Chondrocyte (in vitro differentiated cells): ENCODE measurements at places on chromosomes 1 and 21.
A peak's percentile ranks its signal among the peaks of the same experiment; 100 is the strongest.

DNA sequence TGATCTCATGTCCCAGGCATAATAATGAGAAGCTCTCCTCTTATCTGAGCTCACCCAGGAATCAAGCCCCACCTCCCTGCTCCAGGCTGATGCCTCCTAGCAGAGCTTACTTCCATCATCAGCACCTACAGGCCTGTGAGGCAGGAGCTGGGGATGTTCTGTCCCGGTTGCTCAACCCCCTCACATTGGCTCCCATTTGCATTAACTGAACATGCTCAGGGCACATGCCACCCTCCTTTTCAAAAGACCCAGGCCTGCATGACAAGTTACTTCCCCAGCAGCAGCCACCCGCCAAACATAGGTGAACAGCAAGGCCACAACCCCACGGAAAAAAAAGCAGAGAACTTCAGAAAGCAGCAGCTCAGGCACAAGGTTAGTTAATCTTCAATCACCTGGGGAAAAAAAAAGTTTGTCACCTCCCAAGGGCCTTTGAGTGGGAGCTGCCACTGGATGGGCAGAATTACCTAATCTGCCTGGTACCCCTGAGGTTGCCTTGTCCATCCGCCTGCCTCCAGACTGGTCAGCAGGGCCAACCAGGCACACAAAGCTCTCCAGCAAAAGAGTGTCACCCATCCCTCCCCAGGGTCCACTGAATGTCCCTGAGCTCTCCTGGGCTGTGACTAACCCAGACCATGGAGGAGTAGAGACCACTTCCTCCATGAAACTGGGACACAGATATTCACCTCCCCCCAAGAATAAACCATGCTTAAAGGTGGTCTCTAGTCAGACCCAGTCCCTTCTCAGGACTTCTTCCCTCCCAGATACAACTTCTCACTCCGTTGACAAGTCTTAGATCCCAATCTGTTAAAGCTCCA is 4.4 kb downstream of the KCNN3 start:
- no peak for DNase-seq

DNA sequence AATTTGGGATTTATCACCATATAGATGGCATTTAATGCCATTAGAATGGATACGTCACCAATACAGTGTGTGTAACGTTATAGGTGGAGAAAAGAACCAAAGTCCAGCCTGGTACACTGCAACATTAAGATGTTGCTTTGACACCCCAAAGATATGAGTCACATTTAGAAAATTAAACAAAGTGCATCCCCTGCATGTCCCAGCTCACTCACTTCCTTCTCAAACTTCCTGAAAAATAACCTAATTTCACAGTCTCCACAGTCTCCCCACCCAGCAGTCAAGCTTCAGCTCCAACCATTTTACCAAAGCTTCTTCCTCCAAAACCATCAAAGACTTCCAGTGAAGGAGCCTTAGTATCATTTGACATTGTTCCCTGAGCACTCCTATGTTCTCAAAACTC is 111.9 kb downstream of the OMA1 start:
- no peak for DNase-seq

- no peak for DNase-seq
Measured at GRCh38 chr1:113714606-113715269, 44.5 kb downstream of the PHTF1 start.

DNA sequence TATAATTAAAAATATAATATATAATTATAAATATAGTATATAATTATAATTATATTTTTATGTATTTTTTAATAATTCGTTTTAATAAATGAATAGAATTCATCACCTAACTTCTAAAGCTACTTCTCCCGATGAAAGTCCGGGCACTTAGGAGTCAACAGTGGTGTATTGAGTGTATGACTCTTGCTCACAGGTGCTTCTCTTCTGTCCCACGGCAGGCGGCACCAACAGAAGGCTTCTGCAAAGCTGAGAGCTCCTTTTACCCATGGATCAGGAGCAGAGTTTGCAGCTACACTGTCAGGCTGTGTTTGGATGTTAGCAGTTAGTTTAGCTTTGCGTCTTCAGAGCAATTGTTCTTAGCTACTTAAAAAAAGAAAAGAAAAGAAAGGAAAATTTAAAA is 122.4 kb downstream of the LIPI start:
- DNase-seq: no peak

DNA sequence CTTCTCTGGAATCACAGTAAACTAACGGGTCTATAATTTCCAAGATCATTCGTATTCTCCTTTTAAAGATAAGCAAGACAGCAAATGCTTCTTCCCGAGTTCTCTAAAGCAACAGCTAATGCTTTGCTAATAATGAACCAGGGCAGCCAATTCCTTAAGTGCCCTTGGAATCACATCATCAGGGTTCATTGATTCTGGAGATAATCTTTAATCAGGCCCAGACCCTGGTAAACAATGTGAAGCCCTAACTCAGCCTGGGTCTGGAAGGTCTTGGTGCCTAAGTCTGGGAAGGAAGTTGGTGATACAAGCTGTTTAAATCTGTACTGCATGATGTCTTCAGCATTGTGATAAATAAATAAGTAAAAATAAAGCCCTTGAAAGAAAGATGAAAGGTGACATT is 18.4 kb downstream of the ERI3 start:
- DNase-seq: no peak

DNA sequence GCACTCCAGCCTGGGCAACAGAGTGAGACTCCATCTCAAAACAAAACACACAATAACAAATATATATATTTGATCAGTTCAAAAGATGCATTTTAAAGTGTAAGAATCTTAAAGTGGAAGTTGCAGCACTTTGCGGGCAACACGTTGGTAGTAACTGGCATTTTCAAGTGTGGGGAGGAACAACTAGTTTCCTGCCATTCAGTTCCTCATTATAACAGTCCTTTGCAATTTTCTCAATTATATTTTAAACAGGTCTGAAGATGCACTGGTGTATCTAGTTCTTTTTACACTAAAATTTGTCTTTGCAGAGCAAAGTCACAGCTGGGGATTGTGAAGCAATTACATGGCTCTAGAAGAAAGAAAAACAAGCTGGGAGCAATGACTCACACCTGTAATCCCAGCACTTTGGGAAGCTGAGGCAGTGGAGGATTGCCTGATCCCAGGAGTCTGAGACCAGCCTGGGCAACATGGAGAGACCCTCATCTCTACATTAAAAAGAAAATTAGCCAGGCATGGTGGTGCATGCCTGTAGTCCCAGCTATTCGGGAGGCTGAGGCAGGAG is 25.3 kb downstream of the RRAGC start:
- DNase-seq: no peak

DNA sequence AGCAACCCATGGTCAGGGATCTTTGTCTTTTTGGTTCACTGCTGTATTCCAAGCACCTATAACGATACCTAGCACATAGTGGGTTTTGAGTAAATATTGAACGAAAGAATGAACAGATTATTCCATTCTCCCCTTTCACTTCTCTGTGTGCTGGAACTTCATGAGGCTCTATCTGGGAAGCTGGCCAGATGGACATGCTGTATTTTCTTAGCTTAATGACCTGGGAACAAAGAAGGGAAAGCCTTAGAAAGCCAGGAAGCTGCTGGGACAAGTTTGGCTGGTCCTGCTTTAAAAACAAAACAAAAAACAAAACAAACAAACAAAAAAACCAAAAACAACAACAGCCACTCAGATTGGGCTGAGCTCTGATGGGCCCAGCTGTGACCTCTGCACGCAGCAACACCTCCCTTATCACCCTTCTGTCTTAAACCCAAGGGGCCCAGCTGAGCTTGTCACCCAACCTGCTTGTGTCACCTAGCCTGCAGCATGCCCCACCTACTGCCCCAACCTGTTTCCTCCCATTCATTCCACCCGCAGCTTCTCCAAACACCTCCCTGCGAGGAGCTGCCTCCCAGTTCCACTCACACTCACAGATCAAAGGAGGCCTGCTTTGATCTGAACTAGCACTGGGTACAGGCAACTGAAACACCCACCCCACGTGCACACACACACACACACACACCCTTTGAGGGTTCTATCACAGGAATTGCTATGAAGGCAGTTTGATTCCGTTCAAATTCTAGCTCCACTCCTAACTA is 37.1 kb downstream of the SLC30A1 start:
- no peak for DNase-seq

- no peak for DNase-seq
Measured at GRCh38 chr21:15425049-15425448, 304.7 kb upstream of the USP25 start.

- DNase-seq: no peak
Measured at GRCh38 chr1:161001525-161001924, 19.4 kb downstream of the F11R start.

GRCh38 chr21:45555557-45556301 is 13.5 kb upstream of the SLC19A1 start:
- no peak for DNase-seq

GRCh38 chr1:51264451-51264850 is 28.4 kb downstream of the RNF11 start:
- no peak for DNase-seq

- DNase-seq: no peak
Measured at GRCh38 chr1:113219377-113219776, 146.4 kb downstream of the LRIG2 start.

GRCh38 chr1:166952002-166952746 is 23.2 kb downstream of the ILDR2 start:
- DNase-seq: no peak

DNA sequence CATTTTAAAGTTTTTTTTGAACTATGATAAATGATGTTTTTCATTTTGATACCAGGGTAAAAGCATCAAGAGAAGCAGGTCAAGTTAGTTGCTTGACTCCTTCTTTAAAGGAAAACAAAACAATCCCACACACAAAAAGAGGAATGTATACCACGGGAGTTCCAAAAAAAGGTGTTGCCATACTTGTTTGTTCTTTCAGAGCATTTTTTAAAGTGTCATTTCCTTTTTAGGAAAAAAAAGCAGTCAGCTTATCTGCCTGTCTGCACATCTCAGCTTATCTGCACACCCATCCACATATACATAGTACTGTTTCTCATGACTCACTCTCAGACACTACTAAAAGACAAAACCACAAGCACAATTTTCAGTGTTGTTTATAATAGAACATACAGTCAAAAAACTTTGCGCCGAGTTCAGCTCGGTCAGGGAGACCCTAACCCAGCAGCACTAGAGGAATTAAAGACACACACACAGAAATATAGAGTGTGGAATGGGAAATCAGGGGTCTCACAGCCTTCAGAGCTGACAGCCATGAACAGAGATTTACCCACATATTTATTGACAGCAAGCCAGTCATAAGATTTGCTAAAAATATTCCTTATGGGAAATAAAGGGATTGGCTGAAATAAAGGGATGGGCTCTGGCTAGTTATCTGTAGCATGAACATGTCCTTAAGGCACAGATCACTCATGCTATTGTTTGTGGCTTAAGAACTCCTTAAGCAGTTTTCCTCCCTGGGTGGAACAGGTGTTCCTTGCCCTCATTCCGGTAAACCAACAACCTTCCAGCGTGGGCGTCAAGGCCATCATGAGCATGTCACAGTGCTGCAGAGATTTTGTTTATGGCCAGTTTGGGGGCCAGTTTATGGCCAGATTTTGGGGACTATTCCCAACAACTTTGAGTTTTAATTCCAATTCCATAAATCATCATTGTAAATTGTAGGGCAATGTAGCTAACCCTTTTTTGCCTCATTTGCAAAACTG is 11.4 kb upstream of the MNDA start:
- no peak for DNase-seq

GRCh38 chr1:161133220-161133740 is 813 bp upstream of the DEDD start:
- no peak for DNase-seq

GRCh38 chr1:239630767-239631166 is 244.4 kb downstream of the CHRM3 start:
- DNase-seq: no peak

DNA sequence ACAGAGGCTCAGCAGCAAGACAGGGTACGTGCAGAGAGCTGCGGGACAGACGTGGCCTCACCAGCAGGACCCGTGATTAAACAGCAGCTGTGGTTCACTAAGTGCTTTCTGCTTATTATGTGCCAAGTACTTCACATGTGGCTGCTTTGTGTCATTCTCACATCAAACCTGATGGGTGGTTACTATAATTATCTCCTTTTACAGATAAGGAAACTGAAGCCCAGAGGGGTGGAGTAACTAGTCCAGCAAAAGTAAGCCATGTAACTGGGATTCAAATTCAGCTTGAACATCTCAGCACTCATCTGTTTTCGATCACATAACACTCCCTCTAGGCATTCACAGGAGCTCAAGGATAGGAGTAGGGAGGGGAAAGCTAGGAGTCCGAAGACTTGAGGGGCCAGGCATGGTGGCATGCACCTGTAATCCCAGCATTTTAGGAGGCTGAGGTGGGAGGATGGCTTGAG is 50.8 kb upstream of the CLIC4 start:
- DNase-seq: no peak

DNA sequence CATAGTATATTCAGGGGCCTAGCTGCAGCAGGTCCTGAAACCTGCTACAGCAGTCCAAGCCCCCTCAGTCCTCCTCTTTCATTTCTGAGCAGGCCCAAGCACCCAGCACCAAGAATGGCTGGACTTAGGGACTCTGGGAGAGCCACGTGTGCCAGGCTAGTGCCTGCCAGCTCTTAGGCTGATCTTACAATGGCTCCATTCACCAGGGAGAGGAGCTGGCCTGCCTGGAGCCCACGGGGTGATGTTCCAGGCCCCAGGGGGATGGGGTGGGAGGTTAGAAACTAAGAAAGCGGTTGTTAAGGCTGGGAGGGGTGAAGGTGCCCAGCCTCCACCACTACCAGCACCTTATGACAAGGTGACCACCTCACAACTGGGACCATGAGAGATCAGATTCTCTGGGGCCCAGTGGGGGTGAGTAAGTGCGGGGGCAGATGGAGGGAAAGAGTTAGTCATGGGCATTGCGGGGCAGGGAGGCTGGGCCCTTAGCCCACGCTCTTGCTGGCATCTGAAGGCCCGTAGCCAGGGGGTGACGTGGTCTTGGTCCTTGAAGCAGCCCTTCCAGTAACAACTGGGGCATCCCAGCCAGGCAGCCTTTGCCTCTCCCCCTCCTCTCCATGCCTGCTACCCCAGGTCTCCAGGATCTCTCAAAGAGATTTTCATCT is 30.3 kb upstream of the CLIC4 start:
- DNase-seq: no peak

- DNase-seq: no peak
Measured at GRCh38 chr1:66291531-66291864, 242.5 kb upstream of the SGIP1 start.

GRCh38 chr1:247857985-247858619 is 1.1 kb downstream of the TRIM58 start:
- DNase-seq: no peak

- DNase-seq: no peak
Measured at GRCh38 chr1:216892581-216893160, 169.4 kb upstream of the ESRRG start.

- DNase-seq: no peak
Measured at GRCh38 chr1:211761400-211761799, 69.2 kb downstream of the LPGAT1 start.

- no peak for DNase-seq
Measured at GRCh38 chr21:42047821-42048613, 23.1 kb upstream of the UMODL1 start.

- peak; percentile 91 for DNase-seq
Measured at GRCh38 chr1:32014199-32014947, 705 bp downstream of the KHDRBS1 start.
